ENCODE measurements at places on chromosomes 13 and 19.

GRCh38 chr13:75843074-75843473, 206.9 kb downstream of the LMO7 start:
- DNase-seq, result no peak

DNA sequence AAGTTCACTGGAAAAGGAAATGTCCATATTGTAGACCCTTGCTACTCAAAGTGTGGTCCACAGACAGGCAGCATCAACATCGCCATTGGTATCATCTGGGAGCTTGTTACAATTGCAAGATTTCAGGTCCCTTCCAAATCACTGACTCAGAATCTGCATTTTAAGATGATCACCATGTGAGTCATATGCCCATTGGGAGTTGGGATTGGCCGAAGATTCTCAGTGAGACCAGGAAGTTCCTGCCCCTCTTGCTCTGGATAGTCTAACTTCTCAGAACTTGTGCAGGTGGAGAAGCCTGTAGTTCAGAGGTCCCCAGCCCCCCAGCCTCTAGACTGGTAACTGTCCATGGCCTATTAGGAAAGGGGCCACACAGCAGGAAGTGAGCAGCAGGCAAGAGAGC, 48.9 kb upstream of the URAD start:
- DNase-seq, result no peak

GRCh38 chr19:31185261-31185660, 164.0 kb downstream of the TSHZ3 start:
- no peak for DNase-seq

- no peak for DNase-seq
Measured at GRCh38 chr13:81568824-81569223, 1227.9 kb upstream of the SPRY2 start.

- peak; percentile 8 for DNase-seq
Measured at GRCh38 chr13:72384879-72385278, 342.6 kb downstream of the MZT1 start.

GRCh38 chr13:67489016-67489415, 258.9 kb upstream of the PCDH9 start:
- no peak for DNase-seq

GRCh38 chr19:50358483-50359327, 6.7 kb downstream of the NAPSA start:
- DNase-seq, result no peak

DNA sequence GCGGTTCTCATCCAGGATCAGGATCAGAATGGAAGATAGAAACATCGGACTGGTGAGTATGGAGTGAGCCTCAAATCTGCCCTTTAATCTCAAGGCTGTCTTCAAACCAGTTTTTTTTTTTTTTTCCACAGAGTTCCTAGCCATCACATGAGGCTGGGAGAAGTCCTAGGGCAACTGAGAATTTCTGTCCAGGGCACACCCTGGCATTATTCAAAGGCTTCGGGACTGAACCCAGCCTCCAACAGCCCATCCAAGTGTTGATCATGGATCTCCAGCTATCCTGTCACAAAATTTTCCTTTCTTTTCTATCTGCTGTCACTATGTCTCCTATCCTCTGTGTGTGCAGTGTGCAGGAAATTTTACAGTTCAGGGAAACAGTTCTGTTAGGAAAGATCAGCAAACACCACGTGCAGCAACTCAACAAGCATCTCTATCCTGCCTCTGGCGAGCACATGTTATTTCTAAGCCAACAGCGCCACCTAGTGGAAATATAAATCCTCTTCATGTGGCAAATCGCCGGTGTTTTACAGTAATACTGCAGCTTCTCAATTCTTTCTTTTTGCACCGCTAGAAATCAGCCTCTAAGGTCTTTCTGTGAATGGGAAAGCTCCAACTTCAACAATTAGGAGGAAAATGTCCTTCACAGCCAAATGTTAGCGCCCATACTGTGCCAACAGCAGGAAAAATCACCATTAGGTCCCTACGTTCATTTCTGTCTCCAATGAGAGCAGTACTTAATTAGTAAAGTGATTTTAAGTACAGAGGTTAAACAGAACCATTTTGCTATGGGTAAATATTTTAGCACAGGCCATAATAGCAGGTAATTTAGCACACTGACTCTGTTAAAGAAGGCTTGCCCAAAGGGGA, 21.4 kb upstream of the ZNF181 start:
- peak; percentile 41 for DNase-seq

DNA sequence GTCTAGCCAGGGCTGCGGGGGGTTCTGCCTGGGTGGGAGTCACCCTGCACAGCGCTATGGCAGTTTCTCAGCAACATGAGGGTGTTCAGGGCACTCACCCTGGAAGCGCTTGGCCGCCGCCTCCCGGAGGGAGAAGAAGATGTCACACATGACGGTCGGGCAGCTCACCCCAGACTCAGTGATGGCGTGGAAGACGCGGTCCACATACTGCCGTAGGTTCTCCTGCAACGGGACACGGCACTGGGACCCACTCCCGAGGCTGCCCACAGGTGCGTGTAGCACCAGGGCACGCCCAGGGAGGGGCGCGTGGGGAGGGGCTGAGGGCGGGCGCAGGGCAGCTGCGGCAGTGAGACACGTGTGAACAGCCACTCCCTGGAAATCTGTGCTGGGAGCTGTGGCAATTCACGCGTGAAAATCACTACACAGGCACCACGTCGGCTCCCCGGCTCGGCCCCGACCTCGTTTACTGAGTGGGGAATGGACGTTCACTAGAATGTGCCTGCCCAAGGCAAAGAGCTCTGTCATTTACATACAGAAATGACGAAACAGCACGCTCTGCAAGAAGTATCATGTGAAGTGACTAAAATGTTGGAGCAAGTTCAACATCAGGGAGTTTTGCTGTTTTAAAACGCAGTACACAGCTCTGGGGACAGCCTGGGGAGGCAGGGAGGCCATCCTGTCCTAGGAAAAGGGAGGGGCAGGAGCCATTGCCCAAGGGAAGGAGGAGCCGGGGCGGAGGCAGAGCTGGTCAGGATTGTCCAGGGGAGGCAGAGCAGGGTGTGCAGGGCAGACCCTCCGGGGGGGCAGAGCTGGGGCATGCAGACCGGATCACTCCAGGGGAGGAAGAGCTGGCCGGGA, 41.5 kb upstream of the C13orf46 start:
- DNase-seq, result no peak

DNA sequence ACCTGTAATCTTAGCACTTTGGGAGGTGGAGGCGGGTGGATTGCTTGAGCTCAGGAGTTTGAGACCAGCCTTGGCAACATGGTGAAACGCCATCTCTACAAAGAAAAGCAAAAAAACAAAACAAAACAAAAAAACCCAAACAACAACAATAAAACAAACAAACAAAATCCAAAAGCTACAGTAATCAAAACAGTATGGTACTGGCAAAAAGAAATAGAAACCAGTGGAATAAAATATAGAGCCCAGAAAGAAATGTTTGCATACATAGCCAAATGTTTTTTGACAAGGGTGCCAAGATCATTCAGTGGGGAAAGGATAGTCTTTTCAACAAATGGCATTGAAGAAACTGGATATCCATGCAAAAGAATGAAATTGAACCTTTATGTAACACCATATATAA, 11.5 kb downstream of the CEACAM1 start:
- no peak for DNase-seq

DNA sequence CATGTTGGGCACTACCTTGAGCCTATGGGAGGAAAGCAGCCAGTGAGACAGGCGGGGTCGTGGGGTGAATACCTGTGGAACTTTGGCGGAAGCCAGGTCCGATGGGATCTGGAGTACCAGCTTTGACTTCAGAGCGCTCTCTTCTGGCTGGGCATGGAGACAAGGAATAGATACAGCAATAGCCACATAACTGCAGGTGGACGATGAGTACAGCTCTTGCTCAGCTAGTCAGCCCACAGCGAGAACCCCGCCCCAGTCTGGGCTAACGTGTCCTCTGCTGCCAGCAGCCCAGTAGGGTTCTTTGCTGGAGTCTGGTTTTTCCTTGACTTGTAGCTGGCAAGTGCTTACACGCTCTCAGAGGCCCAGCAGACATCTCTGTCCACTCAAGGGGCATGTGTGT, 83.4 kb downstream of the SIPA1L3 start:
- no peak for DNase-seq

DNA sequence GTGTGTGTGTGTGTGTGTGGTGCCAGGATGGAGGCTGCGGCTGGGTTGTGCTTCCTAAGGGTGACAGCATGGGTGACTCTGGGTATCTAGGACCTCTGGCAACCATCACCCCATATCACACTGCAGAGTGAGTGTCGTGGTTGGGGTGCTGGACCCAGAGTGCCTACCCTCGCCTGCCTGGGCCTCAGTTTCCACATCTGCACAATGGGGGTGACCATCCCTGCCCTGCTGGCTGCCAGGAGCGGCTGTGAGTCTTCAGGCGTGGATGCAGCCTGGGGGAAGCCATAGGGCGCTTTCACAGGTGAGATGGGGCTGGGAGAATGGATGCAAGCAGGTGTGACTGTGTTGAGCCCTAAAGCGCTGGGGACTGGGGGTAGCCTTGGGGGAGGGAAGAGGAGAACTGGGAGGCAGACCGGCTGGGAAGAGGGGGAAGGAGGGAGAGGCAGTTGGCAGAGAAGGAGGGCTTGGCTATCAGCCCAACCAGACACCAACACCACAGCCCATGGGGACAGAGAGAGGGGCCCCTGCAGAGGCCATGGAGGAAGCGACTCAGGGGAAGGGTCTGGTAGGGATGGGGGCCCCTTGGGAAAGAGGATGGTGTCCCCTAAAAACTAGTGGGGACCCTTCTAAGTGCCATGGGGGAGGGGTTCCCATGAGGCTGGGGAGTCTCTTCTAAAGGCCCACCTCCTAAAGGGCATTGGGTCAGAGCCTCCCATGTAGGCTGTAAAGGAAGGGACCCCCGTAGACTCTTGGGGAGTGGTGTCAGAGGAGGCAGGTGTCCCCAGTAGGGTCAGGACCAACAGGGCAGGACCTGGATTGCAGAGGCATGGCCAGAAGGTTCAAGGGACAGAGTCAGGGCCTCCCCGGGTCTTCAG, 1.7 kb downstream of the PLPPR2 start:
- DNase-seq, result no peak

- DNase-seq, result no peak
Measured at GRCh38 chr19:4199699-4200293, 17.3 kb downstream of the ANKRD24 start.

GRCh38 chr19:4576016-4576933, 16.8 kb upstream of the SEMA6B start:
- peak; percentile 31 for DNase-seq

DNA sequence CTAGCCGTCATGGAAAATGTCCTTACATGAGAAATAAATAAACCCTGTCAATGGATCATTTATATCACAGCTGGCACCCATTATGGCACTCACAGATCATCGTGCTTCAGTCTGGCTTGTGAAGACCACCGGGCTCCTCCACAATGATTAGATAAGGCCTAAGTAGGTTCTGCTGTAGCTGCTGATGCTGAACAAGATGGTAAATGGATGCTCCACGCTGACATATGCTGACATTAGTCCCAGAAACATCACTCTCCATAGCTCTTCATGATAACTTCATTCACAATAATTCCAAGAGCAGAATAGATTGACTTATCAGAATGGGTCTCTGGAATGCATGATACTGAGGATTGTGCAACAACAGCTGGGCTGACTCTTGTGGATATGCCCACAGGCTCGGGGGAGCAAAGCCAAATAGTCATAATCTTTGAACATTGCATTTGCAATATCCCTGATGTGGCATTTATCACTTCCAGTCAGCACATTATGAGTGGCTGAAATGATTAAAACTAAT, 63.8 kb upstream of the RXFP2 start:
- DNase-seq, result no peak

GRCh38 chr13:37435881-37436280, 162.7 kb downstream of the POSTN start:
- no peak for DNase-seq

GRCh38 chr19:17148130-17148529, 67.0 kb upstream of the USE1 start:
- DNase-seq, result no peak

DNA sequence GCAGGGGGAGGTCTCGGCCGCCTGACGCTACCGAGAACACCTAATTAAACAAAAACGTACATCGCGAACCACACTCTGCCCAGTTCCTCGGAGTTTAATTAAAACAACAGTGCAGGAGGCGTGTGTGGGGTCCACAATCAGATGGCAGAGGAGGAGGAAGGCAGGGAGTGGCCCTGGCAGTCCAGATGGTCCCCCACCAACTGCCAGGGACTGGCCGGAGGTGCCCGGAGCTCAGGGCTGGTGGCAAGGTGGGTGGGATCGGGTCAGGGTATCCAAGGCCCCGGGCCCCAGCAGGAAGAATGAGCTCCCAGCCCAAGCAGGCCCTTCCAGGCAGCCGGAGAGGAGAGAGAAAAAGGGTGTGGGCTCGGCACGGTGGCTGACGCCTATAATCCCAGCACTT, 71.3 kb downstream of the PTPRS start:
- DNase-seq, result no peak

GRCh38 chr13:110653271-110653670, 37.9 kb downstream of the NAXD start:
- DNase-seq, result no peak

- DNase-seq, result peak; percentile 62
Measured at GRCh38 chr19:55160128-55160985, 2.8 kb upstream of the TNNI3 start.

DNA sequence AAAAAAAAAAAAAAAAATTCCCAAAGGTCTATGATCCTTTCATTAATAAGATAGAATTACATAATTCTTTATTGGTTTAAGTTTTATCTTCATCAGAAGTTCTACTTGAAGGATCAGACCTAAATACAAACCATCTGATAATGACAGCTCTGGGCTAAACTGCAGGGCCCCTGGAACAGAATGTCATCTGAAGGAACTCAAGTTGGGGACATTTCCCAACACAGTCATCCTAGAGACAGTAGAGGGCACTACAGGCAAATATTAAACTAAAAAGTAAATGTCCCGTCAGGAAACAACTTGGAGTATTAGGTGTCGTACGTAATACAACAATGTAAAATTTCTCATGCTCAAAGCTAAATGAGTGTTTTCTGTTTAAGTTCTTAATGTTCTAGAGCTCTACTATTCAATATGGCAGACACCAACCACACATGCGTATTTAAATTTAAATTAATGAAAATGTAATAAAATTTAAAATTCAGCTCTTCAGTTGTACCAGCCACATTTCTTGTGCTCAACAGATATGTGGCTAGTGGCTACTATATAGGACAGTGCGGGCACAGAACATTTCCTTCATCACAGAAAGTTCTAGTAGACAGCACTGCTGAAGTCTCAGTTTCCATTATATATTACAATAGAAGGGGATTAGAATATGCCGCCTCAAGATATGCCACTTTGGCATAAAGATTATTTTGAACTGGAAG, 21.8 kb upstream of the NAXD start:
- peak; percentile 62 for DNase-seq

GRCh38 chr19:41844601-41845000, at the start of gene LYPD4:
LYPD4 (minus strand) TSS chr19:41844683; CDS start chr19:41839285, 5,398 bp downstream.
- no peak for DNase-seq

DNA sequence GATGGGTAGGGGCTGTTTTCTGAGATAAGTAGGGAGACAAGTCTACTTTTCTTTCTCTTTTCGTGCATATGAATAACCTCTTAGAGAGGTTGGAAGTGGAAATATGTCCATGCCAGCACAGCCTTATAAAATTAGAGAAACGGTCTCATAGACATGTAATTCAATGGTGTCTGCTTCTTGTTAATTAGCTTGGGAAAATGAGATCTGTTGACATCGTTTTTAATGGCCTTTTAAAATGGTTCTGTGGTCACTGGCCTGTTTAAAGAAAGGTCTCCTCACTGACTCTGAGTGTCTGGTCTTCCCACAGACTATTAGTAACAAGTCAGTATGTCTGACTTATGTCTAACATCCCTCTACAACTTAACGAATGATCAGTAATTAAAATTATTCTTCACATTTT, 487.1 kb downstream of the SLITRK6 start:
- no peak for DNase-seq

GRCh38 chr13:42981317-42981716, 10.7 kb downstream of the EPSTI1 start:
- no peak for DNase-seq

Measured in RCC 7860 (cell line).